Heart left ventricle (tissue), 16 donors: ENCODE measurements at places on chromosomes 11 and 22. TPM values are rescaled to one million over a fixed set of nuclear protein-coding genes. Genes with fewer than 3 reads are reported as not detected.

GRCh38 chr22:40116496-40117200 lies 61.1 kb upstream of the TNRC6B start:
- H3K4me1 ChIP-seq, result peaks cover 42% of the 10 kb centered on the region
- no peaks in the 10 kb centered on the region for H3K36me3 ChIP-seq
- no peak overlapping the region for H3K27ac ChIP-seq
- H3K27me3 ChIP-seq, result no peaks in the 10 kb centered on the region

DNA sequence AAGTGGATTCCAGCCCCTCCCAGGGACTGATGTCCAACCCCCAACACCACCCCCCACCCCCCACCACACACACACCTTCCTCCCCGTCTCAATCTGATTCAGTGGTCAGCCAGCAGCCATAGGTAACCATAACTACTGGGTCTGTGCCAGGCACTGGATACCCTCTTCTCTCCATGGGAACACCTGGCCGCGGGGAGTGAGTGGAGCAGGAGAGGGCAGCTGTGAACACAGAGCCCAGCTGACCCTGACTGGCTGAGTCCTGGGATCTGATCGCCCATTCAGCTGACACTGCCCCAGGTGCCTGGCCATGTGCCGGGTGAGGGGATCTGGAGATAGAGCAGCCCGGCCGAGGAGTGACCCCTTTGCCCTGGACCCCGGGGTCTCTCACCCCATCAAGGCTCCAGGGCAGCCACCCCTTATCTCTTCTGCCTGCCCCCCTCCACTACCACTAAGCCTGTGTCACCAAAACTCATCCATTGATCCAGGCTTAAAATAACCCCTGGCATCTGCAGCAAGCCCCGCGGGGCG lies 2.6 kb upstream of the SHISA8 start:
- peaks cover 6% of the 10 kb centered on the region for H3K4me1 ChIP-seq
- H3K27me3 ChIP-seq, result peaks cover 22% of the 10 kb centered on the region
- no peaks in the 10 kb centered on the region for H3K36me3 ChIP-seq
- H3K27ac ChIP-seq, result no peak overlapping the region

The RASD2 gene
- 5.3 TPM for total RNA-seq

- DNase-seq, result no peak
- no peak overlapping the region for H3K4me3 ChIP-seq
- no peaks in the 10 kb centered on the region for H3K36me3 ChIP-seq
- H3K4me1 ChIP-seq, result no peaks in the 10 kb centered on the region
These were observed 11.6 kb downstream of the SLC37A2 start for GRCh38 chr11:125074511-125075241.

The LARGE2 gene
- total RNA-seq, result not detected

DNA sequence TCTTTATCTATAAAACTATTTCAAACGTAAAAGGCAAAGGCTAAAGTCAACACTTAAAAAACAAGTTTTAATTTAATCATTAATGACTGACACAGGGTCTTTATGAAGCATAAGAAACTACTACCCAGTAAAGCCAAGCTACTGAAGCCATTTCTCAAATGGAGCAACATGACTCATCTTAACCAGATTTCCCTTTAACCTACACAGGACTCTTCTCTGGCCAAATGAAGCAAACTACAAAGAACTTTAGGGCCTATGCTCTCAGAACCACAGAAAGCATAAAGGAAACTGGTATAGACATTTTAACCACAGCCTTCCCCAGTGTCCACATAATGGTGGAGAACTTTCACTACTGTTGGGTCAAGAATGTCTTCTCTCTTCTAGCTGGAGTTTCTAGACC lies 34.7 kb downstream of the ALG9 start:
- H3K36me3 ChIP-seq, result peaks cover 75% of the 10 kb centered on the region
- no peak for DNase-seq
- peaks cover 10% of the 10 kb centered on the region for H3K4me1 ChIP-seq

- no peaks in the 10 kb centered on the region for H3K36me3 ChIP-seq
- no peaks in the 10 kb centered on the region for H3K27me3 ChIP-seq
- H3K4me3 ChIP-seq, result no peak overlapping the region
- H3K4me1 ChIP-seq, result no peaks in the 10 kb centered on the region
These were observed 6.4 kb upstream of the MRPL48 start for GRCh38 chr11:73781303-73781702.

The APBB1 gene
- 50.3 TPM for total RNA-seq
